ENCODE measurements at places on chromosomes 6 and 20. TPM values are rescaled to one million over a fixed set of nuclear protein-coding genes. Genes with fewer than 3 reads are reported as not detected.

GRCh38 chr20:18886756-18887155, 73.2 kb downstream of the SCP2D1 start:
- no peak for DNase-seq

- peak; percentile 61 for DNase-seq
Measured at GRCh38 chr6:28880894-28881780, 42.6 kb downstream of the TRIM27 start.

- no peak for DNase-seq
Measured at GRCh38 chr20:39623584-39624234, 661.6 kb downstream of the DHX35 start.

The LGSN gene
- total RNA-seq = 0.09 TPM

GRCh38 chr6:1552296-1552761, 57.4 kb upstream of the FOXC1 start:
- no peak for DNase-seq

GRCh38 chr6:130105996-130106704, 87.8 kb downstream of the L3MBTL3 start:
- DNase-seq = no peak

The OR12D3 gene
- total RNA-seq = not detected

- DNase-seq = no peak
Measured at GRCh38 chr6:28816909-28817807, 106.6 kb downstream of the TRIM27 start.

DNA sequence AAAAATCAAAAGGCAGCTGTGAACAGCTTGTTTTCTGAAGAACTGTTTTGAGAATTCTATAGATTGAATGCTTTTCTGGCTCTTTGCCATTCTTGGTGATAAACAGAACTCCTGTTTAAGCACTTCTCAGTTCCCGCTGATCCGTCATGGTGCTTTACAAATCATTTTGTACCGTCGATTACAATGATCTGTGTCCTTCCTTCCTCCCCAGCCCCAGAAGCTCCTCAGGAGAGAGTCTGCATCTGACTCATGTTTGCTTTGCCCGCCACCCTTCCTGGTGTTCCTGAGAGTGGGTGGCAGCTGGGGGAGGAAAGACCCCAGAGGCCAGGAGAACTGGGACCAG, 538.6 kb upstream of the MARCKS start:
- no peak for DNase-seq

The CPXM1 gene
- 0.07 TPM for total RNA-seq
